Activated T-helper 1 cell treated with anti-CD3 and anti-CD28 coated beads, Interleukin-12 subunit alpha, Interleukin-12 subunit beta, Interleukin-2, Interleukin-4 antibody, amounts not matched to agents 30 ng/mL and 10 ng/mL and 1 ng/mL, durations not matched to agents 14 hours and 24 hours and 36 hours (primary cell): ENCODE measurements at places on chromosomes 6 and 20. TPM values are rescaled to one million over a fixed set of nuclear protein-coding genes. Genes with fewer than 3 reads are reported as not detected.

The LTB gene
- total RNA-seq = 270 and 277 TPM in 2 replicates

The GPX6 gene
- total RNA-seq = not detected in 2 replicates

DNA sequence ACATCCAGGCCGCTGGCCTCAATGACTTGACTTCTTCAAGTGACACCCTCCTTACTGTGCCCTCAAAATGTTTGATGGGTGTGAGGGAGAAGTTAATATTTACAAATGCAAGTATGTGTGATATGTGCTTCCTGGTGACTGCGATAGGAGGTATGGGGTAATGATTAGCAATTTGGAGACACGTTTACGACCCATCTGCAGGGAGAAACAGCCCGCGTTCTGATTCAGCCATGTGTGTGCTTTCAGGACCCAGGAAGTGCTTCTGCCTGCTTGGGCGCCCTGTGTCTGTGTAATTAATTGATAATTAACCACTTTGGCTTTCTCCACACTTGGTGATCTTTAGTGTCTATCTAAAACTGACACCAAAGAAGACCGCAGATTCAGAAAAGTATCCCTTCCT is 25.0 kb downstream of the SIRPA start:
- H3K36me3 ChIP-seq = no peaks in the 10 kb centered on the region
- H3K4me1 ChIP-seq = no peaks in the 10 kb centered on the region
- no peak overlapping the region for H3K27ac ChIP-seq
- no peak for DNase-seq

The SEL1L2 gene
- total RNA-seq = not detected in 2 replicates

- no peak overlapping the region for H3K27ac ChIP-seq
- H3K4me3 ChIP-seq = no peak overlapping the region
- no peak for DNase-seq
- no peaks in the 10 kb centered on the region for H3K4me1 ChIP-seq
- peaks cover 19% of the 10 kb centered on the region for H3K27me3 ChIP-seq
Observed at GRCh38 chr20:46324960-46325703, 16.8 kb upstream of the CDH22 start.
